ENCODE measurements at places on chromosomes 7 and 10.

- no peak for DNase-seq
Observed at GRCh38 chr10:98533746-98534445, 87.2 kb upstream of the HPS1 start.

DNA sequence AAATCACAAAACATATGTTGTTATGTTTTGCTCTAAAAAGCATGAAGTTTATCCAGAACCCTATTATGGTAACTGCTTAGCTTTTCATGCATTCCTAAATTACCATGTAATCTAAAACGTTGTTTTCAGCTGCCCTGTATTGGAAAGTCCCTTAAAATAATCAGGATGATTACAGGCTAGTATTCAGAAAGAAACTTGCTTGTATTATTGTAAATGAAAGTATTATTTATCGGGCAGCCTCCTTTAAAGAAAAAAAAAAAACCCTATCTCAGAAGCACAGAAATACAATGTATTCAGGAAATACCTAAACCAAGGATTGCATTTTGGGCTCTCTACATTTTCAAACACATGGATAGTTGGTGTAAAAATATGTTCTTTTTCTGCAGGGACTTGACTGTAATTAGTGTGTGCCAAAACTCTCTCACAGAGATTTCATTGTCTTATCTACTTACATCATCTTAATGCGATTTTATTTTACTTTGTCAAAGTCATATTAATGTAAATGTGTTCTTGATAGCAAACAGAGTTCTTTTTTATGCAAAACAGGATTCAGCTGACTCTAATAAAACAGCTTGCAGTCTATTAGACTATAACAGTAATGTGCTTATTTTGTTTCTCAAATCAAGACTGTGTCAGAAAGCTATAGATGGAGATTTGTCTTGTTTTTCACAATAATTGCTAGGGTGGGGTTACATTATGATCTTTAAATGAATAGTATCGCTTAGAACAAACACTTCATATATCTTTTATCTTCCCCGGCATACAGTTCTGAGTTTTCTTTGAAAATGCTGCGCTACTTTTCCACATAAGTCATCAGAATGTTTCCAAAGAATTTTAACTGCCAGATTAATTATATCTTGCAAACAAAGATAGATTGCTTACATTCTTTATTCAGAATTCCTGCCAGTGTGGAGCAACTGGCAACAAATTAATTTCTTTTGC is 65.3 kb upstream of the ARID5B start:
- no peak for DNase-seq

- DNase-seq, result no peak
Observed at GRCh38 chr10:123413353-123413752, 252.8 kb upstream of the GPR26 start.

DNA sequence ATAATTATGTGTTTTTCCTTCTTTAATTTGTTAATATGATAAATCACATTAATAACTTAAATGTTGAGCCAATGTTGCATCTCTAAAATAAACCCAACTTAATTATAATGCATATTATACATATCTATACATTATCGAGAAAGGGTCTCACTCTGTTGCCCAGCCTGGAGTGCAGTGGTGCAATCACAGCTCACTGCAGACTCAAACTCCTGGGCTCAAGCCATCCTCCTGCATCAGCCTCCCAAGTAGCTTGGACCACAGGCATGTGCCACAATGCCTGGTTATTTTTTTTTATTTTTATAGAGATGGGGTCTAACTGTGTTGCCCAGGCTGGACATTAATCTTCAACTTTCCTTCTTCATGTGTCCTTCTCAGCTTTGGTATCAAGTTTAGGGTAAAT is 98.9 kb downstream of the INHBA start:
- DNase-seq, result no peak

GRCh38 chr7:22043367-22043766 is 97.7 kb upstream of the CDCA7L start:
- no peak for DNase-seq

GRCh38 chr7:45580053-45580872 is 6.1 kb downstream of the ADCY1 start:
- no peak for DNase-seq

DNA sequence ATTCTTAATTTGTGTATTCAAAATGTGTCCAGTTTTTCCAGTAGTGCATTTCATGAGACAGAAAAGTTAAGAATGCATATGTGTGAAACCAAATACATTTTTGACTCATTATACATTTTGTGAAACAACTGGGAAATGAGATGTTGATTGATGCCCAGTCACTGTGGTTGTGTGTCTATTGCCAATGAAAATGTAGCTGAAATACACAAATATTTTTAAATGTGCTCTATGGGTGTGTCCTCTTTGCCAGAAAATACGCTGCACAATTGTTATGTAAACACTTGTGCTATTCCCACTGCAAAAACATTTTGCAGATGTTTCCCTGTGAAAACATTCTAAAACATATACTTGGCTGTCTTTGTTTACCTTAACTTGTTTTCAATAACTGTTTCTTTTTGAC is 395.2 kb downstream of the TFEC start:
- DNase-seq, result no peak

- peak; percentile 33 for DNase-seq
Observed at GRCh38 chr7:43700059-43700501, 29.2 kb downstream of the COA1 start.

DNA sequence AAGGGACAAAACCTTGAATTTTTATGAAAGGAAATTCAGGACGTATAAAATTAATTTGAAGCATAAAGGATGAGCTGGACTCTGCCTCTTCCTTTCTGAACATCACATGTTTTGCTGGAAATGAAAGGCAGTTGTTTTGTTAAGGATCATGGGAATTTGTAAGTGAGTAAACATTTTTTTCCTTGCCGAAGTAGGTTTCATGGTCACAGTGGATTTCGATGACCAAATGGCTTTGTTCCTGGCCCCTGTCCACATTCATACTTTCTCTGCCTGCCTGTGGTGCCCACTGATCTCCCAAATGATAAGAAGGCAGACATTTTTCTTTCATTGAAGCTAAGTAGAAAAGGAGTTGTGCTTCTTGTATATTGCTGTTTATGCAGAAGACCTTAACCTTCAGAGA is 104.2 kb downstream of the ARID5B start:
- no peak for DNase-seq

DNA sequence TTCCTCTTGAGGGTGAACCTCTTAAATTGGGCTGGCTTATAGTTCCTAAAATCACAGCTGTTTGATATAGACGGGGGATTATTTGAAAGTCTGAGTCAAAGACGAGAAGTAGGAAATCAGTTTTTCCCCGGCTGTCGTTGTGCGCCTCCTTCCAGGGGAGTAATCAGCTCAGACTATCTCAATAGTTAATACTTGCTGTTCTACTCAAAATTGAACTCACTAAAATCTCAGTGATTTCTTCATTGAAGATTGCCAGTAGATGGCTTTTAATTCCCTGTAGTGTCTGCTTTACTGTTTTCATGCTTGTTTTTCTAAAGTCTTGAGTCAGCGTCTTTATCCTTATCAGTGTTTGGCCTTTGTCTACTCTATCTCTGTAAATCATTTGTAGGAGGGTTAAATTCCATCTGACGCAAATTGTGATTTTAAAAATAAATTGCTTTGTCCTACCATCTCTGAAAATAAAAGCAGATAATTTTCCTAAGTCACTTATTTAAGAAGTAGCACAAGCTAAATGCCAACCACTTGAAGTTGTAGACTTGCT is 47.3 kb downstream of the CNNM2 start:
- DNase-seq, result no peak

DNA sequence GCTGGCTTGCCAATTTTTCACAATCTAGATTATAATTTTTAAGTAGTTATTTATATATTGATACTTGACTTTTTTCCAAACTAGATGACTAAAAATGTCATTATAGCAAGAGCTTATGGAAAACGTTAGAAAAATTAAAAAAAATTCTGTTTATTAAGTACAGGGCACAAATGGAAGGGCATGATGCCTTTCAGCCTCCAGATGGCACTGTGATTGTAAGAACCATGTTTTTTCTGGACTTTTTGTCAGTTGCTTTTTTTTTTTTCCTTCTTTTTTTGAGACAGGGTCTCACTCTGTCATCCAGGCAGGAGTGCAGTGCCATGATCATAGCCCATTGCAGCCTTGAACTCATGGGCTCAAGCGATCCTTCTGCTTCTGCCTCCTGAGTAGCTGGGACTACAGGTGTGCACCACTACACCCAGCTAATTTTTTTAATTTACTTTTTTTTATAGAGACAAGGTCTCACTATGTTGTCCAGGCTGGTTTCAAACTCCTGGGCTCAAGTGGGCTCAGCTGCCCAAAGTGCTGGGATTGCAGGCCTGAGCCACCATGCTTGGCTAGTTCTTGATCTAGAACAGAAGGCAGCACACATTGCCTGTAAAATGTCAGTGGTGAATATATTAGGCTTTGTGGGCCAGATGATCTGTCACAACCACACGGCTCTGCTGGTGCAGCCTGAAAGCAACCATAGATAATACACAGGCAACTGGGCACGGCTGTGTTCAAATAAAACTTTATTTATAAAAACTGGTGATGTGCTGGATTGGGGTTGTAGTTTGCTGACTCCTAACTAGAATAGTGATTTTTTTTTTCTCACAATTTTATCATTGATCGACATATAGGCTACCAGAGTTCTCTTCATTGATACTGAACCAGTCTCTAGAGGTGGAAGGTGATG is 27.4 kb downstream of the UCMA start:
- no peak for DNase-seq

- DNase-seq, result no peak
Observed at GRCh38 chr7:36969376-36969775, 245.1 kb upstream of the AOAH start.

GRCh38 chr7:17546592-17546991 is 248.1 kb downstream of the AHR start:
- no peak for DNase-seq

GRCh38 chr10:129548600-129548999 is 81.6 kb downstream of the MGMT start:
- no peak for DNase-seq

GRCh38 chr10:16952610-16953009 is 135.4 kb upstream of the RSU1 start:
- no peak for DNase-seq

DNA sequence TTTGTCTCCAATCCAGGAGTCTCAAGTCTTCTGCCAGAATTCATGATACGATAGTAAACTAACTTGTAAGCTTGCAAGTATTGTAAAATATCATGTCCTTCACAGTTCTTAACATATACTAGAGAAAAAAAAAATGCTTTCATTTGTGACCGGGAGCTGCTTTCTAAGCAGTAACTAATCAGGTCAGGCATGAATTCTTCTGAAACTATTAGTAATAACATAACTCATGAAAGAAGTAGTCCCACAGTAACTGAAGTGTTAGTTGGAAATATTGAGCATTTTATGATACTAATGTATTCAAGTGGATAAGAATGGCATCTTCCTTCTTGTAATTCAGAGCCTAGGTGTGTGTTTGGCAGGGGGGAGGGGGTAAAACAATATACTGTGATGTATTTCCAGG is 665.6 kb downstream of the DNAJB9 start:
- no peak for DNase-seq

GRCh38 chr7:43481902-43482678 is 100.8 kb upstream of the STK17A start:
- DNase-seq, result no peak

GRCh38 chr10:104711302-104711721 is 70.2 kb downstream of the SORCS3 start:
- DNase-seq, result no peak

GRCh38 chr7:30183749-30184369 is 49.1 kb downstream of the MTURN start:
- no peak for DNase-seq

DNA sequence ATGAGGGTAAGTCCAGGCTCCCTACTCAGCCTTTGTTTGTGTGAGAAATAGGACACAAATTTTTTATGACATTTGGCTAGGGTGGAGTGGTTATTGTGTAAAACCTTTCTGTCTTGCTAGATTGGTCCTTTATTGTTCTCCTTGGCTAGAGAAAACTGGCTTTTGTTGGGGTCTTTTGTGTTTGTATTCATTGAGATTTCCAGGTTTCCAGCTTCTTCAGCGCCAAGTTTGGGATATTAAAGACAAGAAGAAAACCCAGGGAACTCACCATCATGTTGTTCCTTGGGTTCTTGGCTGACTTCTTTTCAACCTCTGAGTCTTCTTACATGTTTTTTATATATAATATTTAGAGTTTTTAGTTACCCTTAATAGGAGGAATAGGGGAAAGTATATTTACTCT is 310.0 kb downstream of the HPSE2 start:
- DNase-seq, result no peak

DNA sequence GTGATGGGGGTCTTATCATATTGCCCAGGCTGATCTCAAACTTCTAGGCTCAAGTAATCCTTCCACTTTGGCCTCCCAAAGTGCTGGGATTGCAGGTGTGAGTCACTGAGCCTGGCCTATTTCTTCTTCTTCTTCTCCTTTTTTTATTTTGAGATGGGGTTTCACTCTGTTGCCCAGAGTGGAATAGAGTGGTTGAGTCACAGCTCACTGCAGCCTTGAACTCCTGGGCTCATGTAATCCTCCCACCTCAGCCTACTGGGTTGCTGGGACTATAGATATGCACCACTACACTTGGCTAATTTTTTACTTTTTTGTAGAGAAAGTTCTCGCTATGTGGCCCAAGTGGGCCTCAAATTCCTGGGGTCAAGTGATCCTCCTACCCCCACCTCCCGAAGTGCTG is 124.3 kb downstream of the SKIDA1 start:
- no peak for DNase-seq

- DNase-seq, result no peak
Observed at GRCh38 chr10:113648478-113648877, 15.4 kb downstream of the NRAP start.

DNA sequence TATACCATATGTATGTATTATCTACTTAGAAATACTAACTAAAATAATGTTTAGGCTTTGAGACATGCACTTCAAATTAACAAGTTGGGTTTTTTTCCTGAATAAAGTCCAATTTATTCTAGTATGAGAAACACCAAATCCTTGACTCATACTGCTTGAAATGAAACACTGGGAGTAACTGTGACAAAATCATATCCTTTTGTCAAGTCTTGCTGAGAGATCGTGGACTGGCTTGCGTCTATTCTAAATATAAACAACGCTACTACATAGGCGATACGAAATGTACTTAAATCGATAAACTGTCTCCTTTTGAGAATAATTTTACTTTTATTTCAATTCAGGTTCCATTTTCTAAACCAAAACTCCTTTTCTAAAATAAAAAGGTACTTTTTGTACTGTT is 16.3 kb downstream of the SMURF1 start:
- no peak for DNase-seq

GRCh38 chr10:125340903-125341302 is 180.5 kb upstream of the CTBP2 start:
- DNase-seq, result no peak
